ENCODE measurements at places on chromosomes 12 and 14.

- DNase-seq = peak; percentile 50
These were observed 9.0 kb downstream of the HOXC12 start for GRCh38 chr12:53963434-53964314.

GRCh38 chr12:109714141-109714912 lies 702 bp downstream of the FAM222A start:
- peak; percentile 47 for DNase-seq

DNA sequence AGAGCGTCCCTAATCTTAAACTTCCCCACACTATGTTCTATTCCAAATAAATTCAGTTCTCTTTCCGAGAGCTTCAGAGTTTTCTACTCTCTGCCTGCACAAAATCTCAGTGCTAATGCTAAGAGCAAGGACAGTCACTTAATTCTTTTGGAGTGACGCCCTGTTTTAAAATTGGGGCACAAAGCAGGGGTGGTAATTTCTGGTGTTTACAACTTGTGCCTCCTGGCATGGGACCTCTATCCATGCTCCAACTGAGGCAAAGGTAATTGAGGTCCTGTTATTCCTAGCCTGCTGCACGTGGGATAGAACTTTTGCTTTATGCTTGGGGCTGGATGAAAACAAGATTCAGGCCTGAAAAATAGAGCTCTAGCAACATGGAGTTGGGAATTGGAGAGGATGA lies 22.9 kb downstream of the C12orf50 start:
- no peak for DNase-seq

DNA sequence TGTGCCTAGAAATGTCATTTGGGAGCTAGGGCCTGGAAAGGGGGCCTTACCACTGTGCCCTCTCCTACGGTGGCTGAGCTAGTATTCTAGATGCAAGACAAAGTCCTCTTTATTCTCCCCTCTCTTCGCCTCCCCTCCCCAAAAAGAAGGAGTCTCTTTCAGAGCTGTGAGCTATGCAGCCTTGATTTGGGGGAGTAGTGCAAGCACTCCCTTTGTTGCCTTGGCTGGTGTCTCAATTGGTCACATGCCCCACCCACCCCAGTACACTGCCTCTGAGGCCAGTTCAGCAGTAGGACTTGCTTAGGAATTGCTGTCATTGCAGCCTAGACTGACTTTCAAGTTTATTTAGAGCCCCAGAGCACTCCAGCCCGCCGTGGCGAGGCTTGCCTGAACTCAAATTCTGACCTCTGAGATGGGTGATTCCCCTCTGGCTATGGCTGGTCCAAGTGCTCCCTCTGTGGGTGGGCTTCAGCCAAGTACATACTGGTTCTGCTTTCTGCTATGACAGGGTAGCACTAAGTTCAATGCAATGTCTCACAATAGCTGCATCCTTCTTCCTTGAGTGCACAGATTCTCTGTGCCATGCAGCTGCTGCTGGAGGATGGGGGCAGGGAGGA lies 37.0 kb upstream of the FBXO33 start:
- DNase-seq = peak; percentile 5

DNA sequence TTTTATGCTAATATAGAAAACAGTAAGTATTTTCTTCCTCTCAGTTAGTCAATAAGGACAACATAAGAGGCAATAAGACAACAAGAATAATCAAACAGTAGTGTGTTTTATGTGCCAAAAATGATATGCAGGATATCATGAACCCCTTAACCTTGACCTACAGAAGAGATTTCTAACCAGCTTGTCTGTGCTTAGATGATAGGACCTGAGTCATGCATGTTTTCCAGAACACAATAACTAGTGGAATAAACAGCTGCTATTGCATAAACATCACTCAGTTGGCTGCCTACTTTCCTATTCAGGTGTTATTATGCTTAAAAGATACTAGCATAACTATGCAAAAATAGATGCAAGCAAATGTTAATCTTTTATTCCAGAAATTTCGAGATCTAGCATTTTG lies 282.5 kb downstream of the PRKD1 start:
- DNase-seq = no peak

- no peak for DNase-seq
These were observed 22.2 kb downstream of the SLC48A1 start for GRCh38 chr12:47795121-47795813.

- DNase-seq = no peak
These were observed 17.7 kb upstream of the CD27 start for GRCh38 chr12:6426882-6427671.

- no peak for DNase-seq
These were observed 14.7 kb upstream of the VRK1 start for GRCh38 chr14:96782436-96782835.

DNA sequence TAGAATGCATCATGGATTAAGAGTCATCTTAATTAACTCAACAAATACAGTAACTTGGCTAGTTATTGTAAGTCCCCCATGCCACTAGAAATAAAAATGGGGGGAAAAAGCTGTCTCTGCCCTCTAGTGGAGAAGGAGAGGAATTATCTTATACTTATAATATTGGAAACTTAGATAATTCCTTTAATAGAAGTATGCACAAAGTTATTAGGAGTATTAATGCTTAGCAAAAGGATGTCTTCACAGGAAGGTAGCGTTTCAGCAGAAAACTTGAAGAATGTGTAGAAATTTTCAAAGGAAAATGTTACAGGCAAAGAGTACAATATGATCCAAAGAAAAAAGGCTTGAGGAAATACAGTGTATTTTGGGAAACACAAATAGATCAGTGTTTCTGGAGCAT lies 19.8 kb downstream of the OR5AU1 start:
- peak; percentile 7 for DNase-seq

GRCh38 chr12:32983332-32983731 lies 86.8 kb upstream of the PKP2 start:
- no peak for DNase-seq

DNA sequence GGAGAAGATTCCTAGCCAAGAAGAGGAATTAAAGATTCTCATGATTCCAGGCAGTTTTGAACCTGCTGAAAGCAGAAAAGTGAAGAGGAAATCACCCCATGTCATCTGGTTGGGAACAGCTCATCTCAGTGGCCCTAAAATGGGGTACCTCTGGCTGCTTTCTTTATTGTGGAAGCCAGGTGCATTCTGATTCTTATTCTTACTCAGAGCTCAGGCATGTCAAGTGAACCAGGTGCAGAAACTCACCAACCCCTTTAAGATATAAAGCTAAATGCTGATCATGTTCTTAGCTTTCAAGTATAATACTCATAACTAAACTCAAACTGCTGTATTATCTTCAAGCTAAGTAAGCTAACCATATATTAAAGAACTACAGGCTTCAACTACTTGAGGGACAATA lies 253.9 kb upstream of the ARID2 start:
- DNase-seq = no peak

DNA sequence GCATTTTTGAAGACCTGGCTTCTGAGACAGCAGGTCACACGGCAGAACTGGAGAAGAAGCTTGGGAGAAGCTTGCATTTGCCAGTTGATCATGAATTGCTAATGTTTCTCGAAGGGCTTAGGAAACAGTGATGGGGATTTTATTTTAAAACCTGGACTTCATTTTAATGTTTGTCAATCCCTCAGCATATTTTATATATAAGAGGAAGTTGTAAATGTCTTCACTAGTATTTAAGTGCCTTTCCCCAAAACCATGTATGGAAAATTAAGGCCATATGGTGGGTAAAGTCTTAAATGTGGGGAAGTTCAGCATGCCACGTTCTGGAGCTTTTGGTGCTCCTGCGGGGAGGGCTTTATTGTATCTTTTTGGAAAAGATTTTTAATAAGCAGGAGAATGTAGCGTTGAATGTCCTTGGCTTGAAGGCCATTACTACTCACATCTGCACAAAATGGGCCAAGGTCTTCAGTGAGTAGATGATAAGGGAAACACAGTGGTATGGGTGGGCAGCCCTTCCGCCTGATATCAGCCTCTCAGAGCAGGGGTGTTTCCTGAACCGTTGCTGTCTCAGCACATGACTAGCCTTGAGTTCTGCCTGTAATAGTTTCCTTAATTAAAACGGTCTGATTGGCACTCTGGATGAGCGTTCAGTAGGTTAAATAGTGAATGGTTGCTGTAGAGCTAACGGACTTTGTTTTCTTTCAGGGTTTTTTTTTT lies 511.4 kb downstream of the PCNX1 start:
- DNase-seq = no peak

GRCh38 chr14:51613416-51613815 lies 38.3 kb upstream of the FRMD6 start:
- DNase-seq = no peak

DNA sequence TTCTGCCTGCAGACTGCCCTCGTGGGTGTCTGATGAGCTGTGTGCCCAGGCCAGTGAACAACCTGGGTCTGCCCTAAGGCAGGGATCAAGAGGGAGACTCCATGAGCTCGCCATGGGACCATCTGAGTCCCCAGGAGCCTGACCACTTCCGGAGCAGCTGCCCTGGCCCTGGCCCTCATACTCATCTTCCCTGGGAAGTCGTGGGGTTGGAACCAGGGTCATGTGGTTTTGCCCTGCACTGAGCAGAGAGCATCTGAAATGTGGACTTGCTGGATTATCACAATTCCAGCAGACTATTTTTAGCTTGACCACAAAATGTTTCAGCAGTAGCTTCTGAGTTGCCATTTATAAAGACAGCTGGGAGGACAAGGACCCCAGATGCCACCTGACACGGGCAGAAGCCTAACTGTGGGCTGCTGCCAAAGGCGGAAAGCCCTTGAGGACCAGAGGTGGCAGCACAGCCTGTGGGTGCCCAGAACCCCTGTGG lies 6.7 kb downstream of the BTBD6 start:
- DNase-seq = peak; percentile 44

DNA sequence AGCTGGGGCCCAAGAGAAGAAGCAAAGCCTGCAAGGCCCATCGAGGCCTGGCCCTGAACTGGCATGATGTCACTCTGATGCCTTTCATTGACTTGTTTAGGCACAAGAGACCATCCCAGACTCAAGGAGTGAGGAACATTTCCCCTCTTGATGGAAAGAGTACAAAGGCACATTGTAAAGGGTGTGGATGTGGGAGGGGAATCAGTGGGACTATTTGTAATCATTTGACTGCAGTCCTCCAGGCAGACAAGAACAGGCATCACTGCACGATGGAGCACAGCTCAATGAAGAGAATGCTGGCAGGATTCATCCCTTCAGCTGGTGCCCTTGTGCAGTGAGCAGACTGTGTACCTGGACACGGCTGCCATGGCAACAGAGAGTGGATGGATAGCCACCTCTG lies 87.9 kb downstream of the LGMN start:
- no peak for DNase-seq

DNA sequence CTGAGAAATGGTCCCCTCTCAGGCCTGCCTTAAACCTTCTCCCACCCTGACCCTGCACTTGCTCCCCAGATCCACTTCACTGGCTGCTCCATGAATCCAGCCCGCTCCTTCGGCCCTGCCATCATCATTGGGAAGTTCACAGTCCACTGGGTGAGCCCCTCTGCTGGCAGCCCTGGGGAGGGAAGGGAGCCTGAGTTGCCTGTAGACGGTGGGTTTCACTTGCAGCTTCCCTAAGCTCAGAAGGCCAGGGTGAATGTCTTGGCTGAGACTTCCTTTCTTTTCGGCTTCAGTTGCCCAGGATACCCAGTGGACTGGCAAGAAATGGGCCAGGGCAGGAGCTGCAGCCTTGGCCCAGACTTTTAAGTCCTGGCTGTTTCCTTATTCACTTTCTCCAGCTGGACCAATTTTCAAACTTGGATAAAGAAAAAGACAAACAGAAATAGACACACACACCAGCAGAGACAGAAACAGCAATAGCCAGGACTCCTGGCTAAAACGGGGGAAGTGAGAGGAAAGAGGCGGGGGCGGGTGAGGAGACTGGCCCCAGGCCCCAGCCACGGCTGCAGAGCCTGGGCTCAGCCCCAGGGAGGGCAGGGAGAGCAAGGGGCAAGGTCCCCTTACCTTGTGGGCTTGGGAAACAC lies 2.0 kb downstream of the AQP6 start:
- DNase-seq = no peak

GRCh38 chr12:51395283-51396230 lies 4.4 kb upstream of the GALNT6 start:
- DNase-seq = no peak

DNA sequence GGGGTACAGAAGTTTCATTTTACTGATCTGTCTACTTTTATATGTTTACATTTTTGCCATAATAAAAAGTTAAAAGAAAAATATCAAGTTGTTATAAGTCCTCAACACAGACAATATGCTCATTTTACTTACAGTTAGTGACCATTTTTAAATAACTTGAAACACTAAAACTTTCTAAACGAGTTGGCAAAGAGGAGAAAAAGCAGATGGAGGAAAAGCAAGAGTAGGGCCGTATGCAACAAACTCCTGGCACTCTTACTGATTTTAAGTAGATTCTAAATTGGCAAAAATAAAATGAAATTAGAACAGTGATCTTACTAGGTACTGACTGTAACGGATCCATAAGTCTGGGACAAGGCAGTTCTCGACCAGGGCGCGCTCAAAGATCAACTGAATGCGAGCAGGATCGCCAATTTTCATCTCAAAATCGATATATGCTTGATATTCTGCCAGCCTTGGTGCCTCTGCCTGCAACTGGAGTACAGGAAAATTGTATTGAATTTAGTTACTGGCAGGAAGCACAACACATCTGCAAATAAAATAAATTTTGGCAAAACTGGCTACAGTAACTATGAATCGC lies 22.3 kb downstream of the SART3 start:
- DNase-seq = no peak

- DNase-seq = peak; percentile 18
These were observed 102.7 kb upstream of the MAP1LC3B2 start for GRCh38 chr12:116456330-116457082.

GRCh38 chr12:3453990-3454680 lies 36.9 kb upstream of the PRMT8 start:
- DNase-seq = peak; percentile 92

DNA sequence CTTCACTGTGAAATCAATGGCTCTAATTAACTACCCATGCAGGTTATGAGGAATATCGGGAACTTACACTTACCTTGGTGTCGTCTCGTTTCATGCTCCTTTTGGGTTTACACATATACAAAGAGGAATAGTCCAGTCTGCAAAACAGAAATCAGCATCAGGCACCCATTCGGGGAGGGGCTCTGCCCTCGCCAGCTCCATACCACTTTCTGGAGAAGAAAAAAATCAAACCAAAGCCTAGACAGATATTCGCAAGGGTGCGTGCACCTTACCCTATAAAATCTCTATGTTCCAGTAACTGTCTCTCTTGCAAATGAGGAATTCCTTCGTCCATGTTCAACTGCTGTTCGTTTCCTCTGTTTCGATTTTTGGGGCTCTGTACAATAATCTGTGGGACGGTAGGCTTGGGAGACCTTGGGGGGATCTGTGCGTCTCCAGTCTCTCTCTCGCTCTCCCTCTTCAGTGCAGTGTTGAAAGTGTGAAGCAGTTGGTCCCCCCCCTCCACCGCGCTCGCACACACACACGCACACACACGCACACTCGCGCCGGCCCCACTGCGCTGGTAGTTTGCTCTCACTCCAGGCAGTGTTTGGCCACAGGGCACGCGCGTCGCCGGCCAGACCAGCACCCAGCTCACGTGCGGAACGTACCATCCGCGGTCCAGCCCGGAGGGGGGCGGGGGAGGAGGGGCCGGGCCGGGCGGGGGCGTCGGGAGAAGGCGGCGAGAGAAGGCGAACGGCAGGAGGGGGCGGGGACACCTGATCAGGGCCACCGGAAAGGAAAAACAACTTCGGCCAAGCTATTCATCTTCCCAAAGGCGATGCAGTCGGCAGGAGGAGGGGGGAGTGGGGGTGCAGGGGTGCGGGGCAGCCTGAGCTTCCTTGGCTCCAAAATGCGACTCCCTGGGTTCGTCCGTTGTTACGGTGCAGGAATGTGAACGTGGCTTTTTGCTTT lies at the start of gene BHLHE41:
Gene BHLHE41 (minus strand): TSS at position 592 of the 954 bp plus-strand sequence. CDS start 258 bp downstream, at position 334.
- peak; percentile 70 for DNase-seq
